ENCODE measurements at places on chromosomes 5 and 9.

DNA sequence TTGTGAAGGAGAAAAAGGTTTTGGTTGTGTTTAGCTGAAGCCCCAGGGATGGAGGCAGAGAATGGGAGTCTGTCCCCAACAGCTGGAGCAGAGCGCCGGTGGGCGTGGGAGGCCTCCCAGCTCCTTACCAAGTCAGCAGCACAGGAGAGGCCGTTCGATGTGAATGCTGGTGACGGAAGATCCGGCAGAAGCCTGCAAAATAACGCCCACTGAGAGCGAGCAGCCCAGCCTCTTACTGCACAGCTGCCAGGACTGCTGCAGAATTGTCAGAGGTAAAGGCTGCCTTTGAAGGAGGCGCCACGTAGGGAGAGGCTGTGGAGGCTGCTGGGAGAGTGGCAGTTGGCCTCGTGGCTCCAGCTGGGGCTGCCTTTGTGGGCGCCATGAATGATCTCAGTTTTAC lies 26.2 kb downstream of the ANGPTL2 start:
- no peak for DNase-seq

DNA sequence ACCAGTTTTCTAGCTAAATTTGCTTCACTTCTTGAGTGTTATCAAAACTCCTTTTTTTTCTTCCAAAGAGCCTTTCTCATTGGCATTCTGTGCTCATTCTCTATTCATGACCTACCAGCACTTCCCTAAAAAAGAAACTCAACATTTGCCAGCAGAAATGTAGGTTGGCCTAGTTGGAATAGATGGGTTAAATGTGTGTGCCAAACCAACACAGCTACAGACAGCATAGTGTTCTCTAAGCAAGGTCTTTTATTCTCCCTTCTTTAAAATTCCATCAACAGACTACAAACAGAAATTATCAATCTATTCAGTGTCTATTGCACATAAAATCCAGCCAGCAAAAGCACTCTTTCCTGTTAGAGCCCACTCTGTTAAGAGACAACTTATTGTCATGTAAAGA lies 255.8 kb upstream of the PUM3 start:
- no peak for DNase-seq

DNA sequence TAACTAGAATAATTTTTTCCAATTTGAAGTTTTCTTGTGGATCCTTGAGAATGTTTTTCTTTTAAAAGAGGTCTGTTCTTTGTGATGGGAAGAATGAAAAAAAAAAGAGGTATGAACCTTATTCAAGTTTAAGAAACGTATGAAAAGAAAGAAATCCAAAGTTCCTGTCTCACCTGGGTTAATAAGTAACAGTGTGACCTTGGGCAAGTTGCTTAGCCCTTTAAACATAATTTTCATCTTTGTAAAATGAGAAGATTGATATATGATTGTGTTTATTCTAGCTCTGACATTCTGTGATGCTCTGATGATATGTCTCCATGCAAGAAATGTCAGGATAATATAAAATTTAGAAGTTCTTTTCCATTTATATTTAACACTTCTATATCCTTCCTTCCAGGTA lies 19.3 kb downstream of the SLC26A2 start:
- no peak for DNase-seq

DNA sequence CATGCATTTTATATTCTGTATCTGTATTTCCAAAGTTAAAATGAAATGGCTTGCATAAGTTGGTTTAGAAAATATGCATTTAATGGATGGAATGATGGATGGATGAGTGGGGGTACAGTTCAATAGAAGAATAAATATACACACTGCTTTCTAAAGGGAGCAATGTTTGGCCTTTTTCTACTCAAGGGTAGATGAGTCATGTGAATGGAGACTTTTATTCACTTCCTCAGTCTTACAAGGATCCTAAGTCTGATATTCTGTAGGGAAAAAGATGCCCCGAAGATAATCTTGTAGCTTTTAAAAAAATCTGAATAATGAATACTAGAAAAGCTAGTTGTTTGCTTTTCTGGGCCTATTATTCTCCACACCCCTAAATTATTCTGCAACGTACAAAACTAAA lies 2112.1 kb downstream of the MAT2B start:
- no peak for DNase-seq

DNA sequence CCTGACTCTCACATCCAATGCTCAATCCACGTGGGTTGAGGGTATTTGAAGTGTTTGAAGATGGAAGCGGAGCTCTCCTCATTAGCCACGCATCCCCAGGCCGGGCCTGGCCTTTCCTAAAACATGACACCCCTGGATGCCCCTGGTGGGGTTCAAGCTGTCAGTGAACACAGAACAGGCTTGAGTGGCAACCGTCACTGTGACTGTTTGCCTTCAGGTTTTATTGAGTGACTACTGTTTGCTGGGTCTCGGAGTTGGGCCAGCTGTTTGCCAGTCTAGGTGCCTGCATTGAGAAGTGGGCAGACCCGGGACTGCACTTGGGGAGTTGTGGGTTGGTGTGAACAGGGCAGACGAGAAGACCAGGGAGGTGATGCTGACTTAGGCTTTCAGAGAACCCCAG lies 7.8 kb upstream of the OLFM1 start:
- DNase-seq = no peak

- no peak for DNase-seq
Measured at GRCh38 chr9:129637673-129638439, 4.1 kb downstream of the ASB6 start.

GRCh38 chr9:17739022-17739421 lies 160.2 kb downstream of the SH3GL2 start:
- DNase-seq = no peak

DNA sequence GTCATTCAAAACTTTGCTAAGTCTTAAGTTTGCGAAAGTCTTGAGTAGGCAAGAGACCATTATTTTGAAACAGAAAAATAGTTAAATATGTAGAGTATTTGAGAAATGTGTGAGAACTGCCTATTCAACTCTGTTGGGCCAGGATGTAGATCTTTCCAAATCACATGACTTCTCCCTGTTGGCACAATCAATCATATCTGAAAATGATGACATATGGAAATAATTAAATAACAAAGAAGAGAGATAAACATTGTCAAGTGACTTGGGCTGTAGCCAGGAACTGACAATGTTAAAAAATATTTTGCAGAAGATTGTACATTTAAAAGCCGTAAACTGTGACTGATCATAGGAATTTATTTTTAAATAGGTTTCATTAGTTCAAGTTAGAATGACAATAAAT lies 104.6 kb upstream of the IL6ST start:
- DNase-seq = no peak

- DNase-seq = no peak
Measured at GRCh38 chr5:139645430-139645871, 2.7 kb upstream of the CXXC5 start.

- DNase-seq = no peak
Measured at GRCh38 chr9:92721548-92721947, 43.1 kb downstream of the BICD2 start.

DNA sequence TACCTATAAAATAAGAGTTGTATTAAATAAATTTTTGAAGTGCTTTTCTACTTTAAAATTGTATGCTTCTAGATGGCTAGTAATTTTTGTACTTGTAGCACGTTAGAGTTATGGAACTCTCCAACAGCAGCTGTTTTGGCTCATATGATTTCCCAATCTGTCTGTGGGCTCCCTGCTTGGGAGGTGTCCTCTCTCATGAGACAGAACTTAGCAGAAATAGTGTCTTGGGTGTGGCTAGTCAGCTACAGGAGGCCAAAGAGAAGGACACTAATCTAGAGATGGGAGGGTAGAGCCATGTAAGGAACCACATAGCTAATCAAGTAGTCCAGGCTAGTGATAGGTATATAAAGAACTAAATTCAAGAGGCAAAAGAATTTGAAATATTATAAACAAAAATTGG lies 78.4 kb upstream of the DAB2 start:
- no peak for DNase-seq

DNA sequence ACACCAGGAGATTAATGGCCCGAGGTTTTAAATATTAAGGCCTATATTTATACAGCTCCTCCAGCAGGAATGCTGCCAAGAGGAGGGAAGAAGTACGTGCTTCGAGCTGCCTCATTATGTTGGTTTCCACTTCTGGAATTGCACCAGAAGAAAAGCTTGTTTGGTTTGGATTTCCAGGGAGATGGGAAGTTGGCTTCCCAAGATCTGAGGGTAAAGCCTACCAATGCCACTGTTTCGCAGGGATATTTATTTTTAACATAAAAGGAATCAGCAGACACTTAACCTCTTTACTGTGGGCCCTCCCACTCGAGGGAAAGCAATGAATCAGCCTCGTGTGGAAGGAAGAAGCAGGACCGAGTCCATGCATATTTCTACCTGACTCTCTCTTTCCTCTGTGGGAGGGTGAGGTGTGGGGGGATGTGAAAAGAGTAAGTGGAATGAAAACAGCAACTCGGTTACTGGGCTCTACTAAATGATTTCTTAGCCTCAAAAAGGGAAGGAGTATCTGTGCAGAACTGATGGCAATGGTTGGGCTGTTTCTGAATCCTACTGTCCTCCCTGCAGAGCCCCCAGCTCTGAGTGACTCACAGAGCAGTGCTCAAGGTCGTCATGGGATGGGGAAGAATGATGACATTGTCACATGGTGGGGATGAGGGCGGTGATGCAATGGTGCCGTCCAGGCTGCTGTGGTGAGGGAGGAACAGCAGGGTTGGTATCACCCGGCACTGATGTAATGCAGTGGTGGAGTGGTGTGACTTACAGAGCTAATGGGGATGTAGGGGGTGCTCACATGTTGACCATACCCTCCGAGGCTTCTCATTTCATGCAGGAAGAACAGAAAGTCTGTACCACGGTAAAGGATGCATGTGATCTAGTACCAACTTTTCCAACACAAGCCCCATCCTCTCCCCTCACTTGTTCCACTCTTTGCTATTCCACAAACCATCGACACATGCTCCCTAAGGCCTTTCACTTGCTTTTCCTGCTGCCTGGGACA lies 215.0 kb upstream of the PANK3 start:
- DNase-seq = no peak

DNA sequence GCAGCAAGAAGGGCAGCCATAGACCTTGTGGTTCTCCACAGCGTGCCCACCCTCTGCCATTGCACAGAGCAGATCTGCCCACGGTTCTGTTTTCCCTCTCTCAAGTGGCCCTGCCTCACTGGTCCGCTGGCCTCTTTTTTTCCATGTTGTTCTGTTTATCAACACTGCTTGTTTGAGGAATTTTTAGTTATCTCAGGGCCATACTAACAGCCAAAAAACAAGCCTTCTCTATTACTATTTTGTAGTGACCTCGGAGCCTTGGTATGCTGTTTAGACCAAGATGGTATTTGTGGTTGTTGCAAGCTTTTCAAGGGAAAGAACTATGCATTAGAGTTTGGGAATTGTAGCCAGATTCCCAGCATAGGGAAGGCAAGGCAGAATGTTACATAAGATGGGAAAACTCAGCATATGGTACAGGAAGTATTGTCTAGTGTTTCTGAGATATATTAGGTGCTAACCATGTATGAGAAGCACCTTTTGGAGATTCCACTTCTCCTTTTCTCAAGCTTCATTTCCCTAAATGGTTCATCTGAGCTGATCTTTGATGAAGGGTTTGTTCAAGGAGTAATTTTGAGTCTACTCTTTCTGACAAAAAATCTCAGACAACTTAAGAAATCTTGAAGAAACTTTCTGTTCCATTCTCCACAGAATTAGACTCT lies 54.3 kb downstream of the NUP214 start:
- no peak for DNase-seq

DNA sequence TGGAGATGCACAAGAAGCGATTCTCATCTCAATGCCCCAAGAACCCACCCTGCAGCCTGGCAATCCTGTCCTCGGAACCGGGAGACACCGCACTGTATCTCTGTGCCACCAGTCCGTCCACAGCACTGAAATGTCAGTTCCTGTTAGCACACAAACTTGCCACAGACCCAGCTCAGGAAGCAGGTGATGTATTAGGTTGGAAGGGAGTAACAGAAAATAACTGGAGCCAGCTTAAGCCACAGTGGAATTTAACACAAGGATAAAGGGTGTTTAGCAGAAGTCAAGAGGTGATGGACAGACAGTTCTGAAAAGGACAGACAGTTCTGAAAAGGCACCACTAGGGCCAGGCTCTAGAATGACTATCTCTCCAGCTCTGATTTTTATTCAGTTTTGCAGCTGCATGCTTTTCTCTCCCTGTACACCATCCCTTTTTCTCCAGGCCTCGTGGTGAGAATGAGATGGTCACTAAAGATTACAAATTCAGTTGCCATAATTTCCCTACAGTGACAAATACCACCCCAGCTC lies 114.4 kb downstream of the ANKRD18B start:
- no peak for DNase-seq

GRCh38 chr5:111922344-111922743 lies 165.3 kb upstream of the NREP start:
- no peak for DNase-seq

DNA sequence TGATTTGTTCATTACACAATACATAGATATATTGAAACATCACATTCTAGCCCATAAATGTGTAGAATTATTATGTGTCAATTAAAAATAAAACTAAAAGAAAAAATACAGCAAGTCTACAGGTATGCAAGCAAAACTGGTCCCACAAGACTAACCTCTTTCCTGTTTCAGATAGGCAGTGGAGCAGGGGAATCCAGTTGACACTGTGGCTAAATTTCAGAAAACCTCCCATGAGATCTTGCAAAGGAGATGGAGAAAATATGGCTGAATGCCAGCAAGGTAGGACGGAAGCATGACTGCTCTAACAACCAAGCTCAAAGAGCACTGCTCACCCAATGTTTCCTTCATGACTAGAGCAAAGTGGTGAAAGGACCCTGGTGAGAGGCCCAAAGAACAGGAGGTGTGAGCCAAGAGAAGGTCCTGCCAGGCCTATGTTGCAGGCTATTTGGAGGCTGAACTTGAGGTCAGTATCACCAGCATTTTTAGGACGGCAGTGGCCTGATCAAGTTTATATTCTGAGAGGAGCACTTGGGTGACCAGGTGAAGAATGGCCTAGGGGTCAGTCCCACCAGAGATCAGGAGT lies 1.1 kb upstream of the SH3TC2 start:
- no peak for DNase-seq

GRCh38 chr9:121708768-121709488 lies 57.5 kb downstream of the DAB2IP start:
- no peak for DNase-seq

- DNase-seq = no peak
Measured at GRCh38 chr5:74095871-74096270, 469.9 kb downstream of the ARHGEF28 start.

- no peak for DNase-seq
Measured at GRCh38 chr5:1948663-1949191, 66.0 kb upstream of the IRX4 start.

DNA sequence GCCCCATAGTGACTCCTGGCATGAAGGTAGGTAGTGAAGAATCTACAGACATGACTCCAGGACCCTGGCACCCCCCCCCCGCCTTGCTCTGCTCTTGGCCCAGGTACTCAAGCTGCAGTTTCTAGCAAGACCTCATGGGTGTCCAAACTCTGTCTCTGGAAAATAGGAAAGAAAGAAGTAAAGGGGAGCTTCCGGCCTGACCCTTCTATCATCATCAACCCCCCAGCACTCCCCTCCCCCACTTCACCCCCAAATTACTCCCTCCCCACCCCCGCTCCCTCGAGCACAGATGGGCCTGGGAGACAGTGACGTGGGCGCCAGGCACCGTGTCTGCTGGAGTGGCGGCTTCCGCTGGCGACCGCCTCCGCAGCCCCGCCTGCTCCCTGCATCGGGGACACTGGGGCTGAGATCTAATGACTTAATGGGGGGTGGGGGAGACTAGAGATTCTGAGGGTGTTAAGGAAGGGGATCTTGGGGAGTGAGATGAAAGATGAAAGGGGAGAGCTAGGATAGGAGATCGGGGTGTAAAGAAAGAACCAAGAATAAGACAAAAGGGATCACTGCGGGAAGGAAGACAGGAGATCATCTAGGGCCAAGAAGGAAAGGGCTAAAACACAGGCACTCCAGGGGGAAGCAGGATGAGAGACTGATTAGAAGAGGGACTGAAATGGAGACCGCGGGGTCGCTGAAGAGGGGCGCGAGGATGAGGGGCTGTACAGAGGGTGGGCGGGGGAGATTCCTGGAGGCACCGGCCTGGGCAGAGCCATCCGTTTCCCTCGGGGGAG lies 1.1 kb upstream of the DNAJB5 start:
- no peak for DNase-seq

All from cortex of kidney (tissue), 1 donor.